ENCODE measurements at places on chromosomes 7 and 10.

- DNase-seq = no peak
These were observed 1055.1 kb downstream of the NXPH1 start for GRCh38 chr7:9488555-9488954.

DNA sequence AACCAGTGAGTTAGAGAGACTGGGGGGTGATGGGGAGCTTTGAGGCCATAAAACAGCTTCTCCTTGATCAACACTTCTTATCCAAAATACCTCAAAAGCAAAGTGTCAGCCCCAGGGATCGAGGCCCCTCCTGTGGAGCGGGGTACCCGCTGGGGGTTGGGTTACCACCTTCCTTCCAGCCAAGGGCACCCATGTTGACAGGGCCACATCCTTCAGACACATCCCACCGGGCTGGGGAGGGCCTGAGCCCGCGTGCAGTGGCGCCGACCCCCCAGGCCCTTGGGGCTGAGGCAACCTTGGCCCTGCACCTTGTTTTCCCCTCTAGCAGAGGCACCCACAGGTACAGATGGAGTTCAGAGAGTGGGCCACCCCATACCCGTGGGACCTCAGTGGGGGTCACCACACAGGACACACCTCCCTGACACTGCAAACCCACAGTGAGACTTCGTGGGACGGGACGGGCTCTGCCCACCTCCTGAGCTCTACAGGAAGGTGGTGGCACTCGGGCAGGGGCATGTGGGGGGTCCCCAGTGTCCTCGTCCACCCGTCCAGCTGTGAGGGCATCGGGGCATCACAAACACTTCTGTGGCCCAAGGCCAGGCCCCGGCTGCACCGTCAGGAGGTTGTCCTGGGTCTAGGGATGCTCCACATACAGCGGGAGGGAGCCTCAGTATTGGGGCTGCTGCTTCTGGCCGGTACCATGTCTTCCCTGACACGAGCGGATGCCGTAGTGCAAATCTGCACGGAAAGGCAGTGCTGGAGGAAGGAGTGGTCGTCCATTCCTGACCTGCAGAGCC, 10.7 kb downstream of the DPYSL4 start:
- DNase-seq = no peak

- DNase-seq = no peak
These were observed 499.1 kb upstream of the NRP1 start for GRCh38 chr10:33833566-33833965.

GRCh38 chr7:97126483-97127171, 9.1 kb downstream of the SDHAF3 start:
- DNase-seq = no peak

DNA sequence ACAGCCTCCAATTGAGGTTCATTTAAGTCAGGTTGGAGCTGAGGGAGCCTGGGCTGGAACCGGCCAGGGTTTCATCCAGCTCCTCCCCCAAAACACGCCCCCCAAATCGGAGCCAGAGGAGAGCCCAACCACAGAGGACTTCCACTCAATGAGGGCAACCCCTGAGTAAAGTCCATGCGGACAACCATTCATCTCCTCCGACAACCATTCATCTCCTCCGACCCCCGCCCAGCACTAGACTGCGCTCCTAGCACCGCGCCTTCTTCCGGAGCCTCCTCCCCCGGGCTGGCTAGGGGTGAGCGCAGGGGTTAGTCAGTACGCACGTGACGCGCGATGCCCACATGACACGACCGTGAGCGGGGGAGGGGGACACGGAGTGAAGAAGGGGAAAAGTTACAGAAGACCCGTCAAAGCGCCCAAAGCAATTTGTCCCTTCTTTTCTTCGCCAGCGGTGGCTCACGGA, 1.4 kb downstream of the MAGI2 start:
- no peak for DNase-seq

- DNase-seq = no peak
These were observed 356.2 kb downstream of the RNLS start for GRCh38 chr10:88226891-88227290.

GRCh38 chr10:133420579-133420978, 3.8 kb downstream of the SPRN start:
- no peak for DNase-seq

- DNase-seq = no peak
These were observed 26.0 kb downstream of the FAM241B start for GRCh38 chr10:69655868-69656555.

DNA sequence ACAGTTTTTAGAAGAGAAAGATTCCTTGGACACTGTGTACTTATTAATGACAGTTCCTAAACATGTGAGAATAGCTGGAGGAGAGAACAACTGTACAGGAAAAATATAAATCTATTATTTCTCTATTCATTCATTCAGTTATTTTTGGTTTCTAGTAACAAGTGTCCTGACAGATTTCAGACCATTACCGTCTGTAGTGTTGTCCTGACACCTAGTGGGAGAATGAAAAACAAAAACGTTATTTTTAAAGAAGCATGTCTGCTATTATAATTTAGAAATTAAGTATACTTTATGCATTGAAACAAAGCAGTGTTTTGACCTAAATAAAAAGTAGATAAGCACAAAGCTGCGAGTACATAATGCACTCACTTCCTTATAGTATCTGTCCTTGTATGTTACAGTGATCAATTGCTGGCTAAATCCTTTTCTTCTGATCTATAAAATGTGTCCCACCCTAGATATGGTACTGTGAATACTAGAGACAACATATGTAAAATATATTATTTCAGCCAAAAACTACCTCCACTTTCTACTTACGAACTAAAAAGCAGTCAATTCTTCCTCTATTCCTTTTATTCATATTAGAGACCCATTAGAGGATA, 575.6 kb downstream of the ARL4A start:
- no peak for DNase-seq

GRCh38 chr7:50339990-50340500, 35.5 kb downstream of the IKZF1 start:
- DNase-seq = no peak

GRCh38 chr10:56599201-56599600, 238.1 kb upstream of the ZWINT start:
- no peak for DNase-seq

- DNase-seq = no peak
These were observed 146.9 kb downstream of the TPST1 start for GRCh38 chr7:66352071-66352470.

- DNase-seq = no peak
These were observed 116.7 kb downstream of the FOXP2 start for GRCh38 chr7:114531326-114531725.

DNA sequence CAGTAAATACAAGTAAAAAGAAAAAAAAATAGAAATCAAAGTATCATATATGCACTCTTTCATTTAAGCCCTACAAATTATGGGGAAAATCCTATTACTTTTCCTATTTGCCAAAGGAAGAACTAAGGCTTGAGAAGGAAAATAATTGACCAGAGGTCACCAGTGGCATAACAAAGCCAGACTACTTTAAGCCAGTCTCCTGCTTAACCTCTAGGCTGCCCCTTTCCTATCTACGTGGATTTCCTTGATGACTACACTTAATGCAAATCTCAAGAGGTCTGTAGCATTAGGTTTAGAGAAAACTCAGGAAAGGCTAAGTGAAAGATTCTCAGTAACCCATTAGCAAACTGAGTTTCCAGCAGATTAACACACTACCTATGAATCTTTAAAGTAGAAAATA, 49.8 kb downstream of the TPK1 start:
- DNase-seq = no peak

DNA sequence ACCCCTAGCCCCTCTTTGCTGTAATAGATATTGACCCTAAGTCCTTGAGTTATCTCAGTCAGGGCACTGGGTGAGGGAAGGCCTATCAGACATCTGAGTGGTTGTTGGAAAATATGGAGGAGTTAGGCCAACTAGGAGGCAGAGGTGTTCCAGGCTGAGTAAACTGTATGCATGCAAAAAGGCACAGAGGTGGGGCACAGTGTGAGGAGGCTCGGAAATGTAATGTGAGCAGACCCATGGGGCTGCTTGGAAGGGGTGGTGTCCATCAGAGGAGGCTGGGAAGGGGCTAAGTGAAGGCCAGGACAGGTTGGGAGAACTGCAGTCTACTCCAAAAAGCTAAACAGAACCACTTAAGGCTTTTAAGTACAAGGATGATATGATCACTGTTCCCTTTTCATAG, 323.2 kb upstream of the BMPER start:
- no peak for DNase-seq

- no peak for DNase-seq
These were observed 471 bp downstream of the MGMT start for GRCh38 chr10:129467359-129468064.

DNA sequence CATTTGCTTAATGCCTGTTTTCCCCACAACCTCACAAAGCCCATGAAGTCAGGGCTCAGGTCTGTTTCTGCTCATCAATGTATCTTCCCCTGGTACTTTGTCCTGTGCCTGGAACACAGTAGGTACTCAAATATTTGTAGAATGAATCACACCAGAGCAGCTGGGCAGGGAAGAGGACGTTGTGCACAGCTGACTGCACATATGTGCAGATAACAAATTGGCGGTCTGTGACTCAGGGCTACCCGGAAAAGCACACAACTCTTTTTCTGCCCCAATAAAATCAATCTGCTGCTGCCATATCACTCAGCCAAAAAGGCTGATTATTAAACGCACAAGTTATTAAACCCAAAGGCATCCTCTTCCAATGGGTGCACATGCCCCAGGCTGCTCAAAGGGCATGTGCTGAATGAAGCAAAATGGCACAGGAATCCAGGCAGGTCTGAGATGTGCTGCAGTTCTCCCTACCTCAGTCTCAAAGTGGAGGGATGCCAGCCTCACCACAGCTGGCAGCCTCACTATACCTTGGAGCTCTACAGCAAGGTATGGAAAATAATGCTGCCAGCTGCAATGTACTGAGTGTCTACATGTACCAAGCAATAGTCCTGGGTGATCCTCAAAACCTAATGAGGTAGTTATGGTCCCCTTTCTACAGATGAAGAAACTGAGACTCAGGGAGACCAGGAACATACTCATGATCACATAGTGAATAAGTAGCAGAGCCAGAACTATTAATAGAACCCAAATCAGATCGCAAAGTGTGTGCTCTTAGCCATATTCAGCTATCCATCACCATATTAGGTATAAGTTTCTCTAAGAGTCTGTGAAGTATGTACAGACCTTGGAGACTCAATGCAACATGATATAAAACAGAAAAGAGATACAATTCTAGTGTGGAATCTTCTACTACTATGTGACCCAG, 43.4 kb downstream of the SORBS1 start:
- DNase-seq = no peak

Measured in activated CD8-positive, alpha-beta memory T cell treated with anti-CD3 and anti-CD28 coated beads for 4 hours (primary cell).